ENCODE measurements at places on chromosomes 12 and 14.

- no peak for DNase-seq
Observed at GRCh38 chr14:58783792-58784511, 146.2 kb downstream of the DACT1 start.

DNA sequence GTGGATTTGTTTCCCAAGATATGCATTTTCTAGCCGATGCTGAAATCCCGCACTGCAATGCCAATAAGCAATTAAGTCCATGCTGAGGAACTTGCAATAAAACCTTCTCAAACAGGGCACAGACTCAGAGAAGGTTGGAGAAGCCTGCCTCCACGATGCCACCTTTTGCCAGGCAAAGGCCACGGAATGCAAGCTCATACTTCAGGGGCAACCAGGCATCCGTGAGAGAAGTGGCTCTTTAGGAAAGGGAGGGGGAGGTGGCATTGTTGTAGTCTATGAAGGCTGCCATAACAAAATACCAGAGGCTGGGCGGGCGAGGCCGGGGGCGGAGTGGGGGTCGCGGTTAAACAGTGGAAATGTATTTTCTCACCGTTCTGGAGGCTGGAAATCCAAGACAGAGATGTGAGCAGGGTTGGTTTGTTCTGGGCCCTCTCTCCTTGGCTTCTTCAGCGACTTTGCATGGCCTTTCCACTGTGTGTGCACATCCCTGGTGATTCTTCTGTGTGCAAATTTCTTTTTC, 689.5 kb downstream of the VRK1 start:
- DNase-seq = no peak

DNA sequence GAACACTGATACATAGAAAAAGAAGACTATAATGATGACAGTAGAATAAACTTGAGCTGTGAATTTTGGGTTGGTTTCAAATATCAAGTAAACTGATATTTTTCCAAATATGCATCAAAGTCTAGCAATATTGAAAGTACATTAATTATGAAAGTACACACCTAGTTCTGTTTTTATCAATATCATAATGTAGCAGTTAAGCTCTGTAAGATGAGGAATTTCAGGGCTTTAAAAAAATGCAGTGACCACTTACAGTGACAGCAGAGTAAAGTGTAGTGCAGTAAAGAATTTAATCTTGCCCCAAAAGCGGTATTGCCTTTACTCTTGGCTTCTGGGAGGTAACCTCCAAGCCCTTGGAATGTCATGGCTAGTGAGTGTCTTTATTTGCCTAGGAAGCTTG, 102.9 kb upstream of the ABCD2 start:
- DNase-seq = no peak

DNA sequence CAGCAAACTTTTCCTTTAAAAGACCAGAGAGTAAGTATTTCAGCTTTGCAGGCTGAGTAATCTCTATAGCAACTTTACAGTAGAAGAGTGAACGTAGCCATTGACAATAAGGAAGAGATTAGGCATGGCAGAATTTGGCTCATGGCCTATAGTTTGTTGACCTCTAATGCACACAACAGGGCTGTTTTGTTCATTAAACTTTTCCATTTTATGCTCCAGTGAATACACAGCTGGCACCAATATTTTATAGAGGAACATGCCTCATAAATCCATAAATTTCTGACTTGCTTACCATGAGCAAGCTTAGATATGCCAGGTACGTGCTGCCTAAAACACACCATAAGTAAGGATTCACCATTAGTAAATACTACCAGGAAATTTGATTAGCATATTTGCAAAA, 609.0 kb upstream of the STXBP6 start:
- no peak for DNase-seq

- no peak for DNase-seq
Observed at GRCh38 chr14:33764876-33765650, 185.8 kb downstream of the EGLN3 start.

- no peak for DNase-seq
Observed at GRCh38 chr12:116977465-116978380, 67.0 kb downstream of the FBXW8 start.

GRCh38 chr12:92765871-92766270, 63.1 kb downstream of the PLEKHG7 start:
- no peak for DNase-seq

DNA sequence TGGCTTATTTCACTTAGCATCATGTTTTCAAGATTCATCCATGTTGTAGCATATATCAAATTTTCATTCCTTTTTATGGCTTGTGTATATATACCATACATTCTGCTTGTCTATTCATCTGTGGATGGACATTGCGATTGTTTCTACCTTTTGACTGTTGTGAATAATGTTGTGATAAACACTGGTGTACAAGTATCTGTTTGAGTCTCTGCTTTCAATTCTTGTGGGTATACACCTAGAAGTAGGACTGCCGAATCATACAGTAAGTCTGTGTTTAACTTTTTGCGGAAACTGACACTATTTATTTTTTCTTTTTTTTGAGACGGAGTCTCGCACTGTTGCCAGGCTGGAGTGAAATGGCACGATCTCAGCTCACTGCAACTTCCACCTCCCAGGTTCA, 19.6 kb upstream of the RPS6KA5 start:
- no peak for DNase-seq

- DNase-seq = no peak
Observed at GRCh38 chr14:30252783-30253674, 305.9 kb upstream of the G2E3 start.

DNA sequence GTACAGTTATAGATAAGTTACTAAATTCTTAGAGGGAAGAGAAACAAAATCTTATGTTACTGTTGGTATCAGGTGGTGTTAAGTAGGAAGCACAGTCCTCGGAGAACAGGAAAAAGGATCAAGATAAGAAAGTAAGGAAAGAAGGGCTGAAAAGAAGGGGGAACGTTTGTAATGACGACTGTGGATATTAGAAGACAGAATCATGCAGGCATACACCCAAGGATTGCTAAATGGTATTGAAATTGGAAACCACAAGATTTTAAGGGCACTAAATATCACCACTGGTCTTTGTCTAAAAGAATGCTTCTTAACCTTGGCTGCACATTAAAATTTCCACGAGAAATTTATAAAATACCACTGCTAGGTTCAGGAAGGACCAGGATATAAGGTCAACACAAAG, 34.1 kb upstream of the ERGIC2 start:
- no peak for DNase-seq

GRCh38 chr14:102227184-102227964, 77.6 kb downstream of the MOK start:
- no peak for DNase-seq

DNA sequence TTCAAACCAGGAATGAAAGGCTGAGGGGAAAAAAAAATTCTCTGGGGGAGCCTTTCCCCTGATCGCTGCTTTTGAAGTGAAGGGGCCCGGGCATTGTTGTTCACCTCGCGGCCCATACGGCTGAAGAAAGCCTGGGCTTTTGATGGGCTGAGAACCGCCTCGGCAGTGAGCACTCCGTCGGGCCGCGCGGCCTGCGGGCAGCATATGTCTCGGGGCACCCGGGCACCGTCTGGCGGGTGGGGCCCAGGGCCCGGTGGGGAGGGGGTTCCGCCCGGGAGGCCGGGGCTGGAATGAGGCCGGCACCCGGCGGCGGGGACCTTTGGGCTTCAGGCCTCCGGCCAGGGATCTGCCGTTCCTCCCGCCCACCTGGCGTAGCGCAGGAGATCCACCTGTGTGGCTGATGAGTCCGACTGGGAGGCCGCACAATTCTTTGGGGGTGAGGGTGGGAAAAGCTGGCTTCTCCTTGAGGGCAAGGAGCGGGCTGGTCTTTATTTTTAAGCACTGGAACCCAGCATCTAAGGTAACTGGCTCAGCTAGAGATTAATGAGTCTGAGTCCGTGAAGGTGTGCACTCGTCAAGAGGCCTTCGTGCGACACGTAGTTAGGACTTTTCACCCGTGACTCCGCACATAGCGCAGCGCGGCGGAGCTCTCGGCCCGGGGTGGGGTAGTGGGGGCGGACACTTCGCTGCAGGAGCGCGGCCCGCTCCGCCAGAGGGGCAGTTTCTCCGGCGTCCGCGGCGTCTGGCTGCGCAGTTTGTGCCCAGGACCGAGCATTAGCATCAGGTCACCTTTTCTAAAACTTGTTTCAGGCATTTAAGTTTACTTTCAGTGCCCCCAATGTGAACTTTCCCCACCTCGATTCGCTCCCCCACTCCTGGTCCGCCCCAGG, 10.6 kb downstream of the FOXA1 start:
- DNase-seq = no peak
